ENCODE measurements at places on chromosomes 3 and 15.
A peak's percentile ranks its signal among the peaks of the same experiment; 100 is the strongest.

DNA sequence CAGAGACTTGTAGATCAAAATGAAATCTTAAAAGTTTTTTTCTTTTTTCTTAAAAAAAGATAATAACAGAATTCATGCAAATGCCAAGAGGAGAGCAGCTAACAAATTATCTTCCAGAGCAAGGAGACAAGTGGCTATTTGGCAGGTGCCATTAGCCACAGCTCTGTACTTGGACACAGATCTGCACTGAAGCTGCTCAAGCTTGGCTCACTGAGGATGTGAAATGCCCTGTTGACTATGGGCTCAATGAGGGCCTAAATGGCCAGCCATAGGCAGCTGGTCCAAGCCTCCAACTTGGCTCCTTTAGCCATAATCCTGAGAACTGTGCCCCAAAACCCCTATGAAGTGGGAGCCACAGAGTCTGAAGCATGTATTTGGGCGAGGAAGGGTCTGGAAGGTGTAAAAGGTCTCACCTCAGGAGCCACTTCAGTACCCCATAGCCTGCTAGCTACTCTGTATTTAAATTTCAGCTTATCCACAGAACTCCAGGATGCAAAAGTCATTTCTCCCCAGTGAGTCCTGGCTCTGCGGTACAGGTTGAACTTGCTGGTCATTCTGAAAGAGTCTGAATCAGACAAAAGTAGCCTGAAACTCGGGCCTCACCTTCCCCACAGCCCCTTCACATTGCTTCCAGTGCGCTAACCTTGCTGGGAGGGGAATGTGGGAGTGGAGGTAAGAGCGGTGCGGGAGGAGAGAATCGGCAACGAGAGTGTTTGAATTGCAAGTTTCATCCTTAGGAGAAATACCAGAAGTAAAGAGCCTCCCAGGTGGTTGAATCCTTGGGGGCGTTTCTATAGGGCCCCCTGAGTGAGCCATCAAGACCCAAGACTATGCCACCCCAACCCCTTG lies 48.0 kb downstream of the ZIC4 start:
- DNase-seq = no peak

- peak; percentile 88 for DNase-seq
Measured at GRCh38 chr3:120102674-120103073, 8.4 kb upstream of the GSK3B start.

- DNase-seq = peak; percentile 30
Measured at GRCh38 chr15:76057332-76058000, 2.3 kb upstream of the TMEM266 start.

GRCh38 chr3:166322391-166322790 lies 485.2 kb upstream of the BCHE start:
- no peak for DNase-seq

- no peak for DNase-seq
Measured at GRCh38 chr3:6282918-6283317, 578.0 kb upstream of the GRM7 start.

DNA sequence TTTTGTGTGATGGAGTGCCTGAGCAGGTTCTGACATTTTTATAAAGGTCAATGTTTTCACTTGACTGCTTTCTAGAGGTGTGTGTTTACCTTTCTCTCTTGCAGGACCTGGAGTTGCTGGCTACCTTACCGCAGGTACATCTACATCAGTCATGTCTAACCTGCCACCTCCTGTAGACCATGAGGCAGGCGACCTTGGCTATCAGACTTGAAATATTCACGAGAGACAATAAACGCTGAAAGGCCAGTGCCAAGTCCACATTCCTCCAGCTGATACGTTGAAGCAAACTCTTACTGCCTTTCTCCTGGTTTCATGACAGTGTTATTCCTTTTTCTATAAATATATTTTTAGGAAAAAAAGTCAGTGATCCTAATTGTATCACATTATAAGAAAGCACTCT lies 59.0 kb upstream of the ACKR4 start:
- no peak for DNase-seq

GRCh38 chr3:80526153-80526552 lies 758.4 kb upstream of the ROBO1 start:
- DNase-seq = no peak

- no peak for DNase-seq
Measured at GRCh38 chr3:9951962-9952805, at the start of gene PRRT3. TSS of gene PRRT3 (minus strand) at chr3:9952408. CDS start at chr3:9950115, 2,293 bp downstream.

- DNase-seq = no peak
Measured at GRCh38 chr3:17129556-17129955, 244.8 kb downstream of the PLCL2 start.

- no peak for DNase-seq
Measured at GRCh38 chr3:9347887-9348286, 15.0 kb upstream of the THUMPD3 start.

GRCh38 chr3:42983927-42984326 lies 4.8 kb downstream of the GASK1A start:
- no peak for DNase-seq

DNA sequence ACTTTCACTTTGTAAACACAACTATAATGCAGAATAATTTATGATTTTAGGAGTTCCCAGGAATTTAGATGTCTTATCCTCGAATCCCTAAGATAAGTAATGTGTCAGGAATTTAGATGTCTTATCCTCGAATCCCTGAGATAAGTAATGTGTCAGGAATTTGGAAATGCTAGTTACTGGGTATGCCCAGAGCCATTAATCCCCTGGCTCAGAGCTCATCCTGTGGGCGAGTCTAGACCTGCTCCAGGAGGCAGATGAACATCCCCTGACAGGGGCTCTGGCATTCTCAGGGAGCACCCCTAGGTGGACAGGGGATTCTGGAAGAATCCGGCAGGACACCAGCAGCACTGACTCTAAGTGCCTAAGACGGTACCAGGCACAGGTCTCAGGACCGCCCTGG lies 163.3 kb downstream of the ARRDC4 start:
- no peak for DNase-seq

DNA sequence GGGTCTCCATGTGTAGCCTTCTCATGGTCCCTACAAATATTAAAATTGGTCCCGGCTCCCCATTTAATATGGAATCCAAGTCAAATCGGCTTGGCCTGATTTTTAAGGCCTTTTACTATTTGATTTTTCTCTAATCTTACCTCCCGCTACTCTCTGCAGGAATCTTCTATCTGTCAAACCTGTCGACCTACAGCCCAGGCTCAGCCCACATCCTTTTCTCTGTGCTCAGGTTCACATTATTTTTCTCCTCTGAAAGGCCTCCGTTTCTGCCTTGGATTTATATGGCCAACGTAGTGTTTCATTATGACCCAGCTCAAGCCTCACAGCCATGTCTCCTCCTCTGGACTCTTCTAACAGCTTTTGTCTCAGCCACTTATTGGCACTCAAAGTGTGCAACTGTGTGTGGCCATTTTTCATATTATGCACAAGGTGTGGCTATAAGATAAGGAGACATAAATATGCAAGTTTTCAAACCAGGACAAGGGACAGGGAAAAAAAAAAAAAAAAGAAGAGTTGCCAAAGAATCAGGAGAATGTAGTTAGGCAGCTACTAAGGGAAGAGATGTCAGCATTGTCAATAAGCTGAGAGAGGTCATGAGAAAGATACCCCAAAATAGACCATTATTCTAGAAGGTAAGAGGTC lies 2.1 kb upstream of the GLCE start:
- DNase-seq = no peak

- DNase-seq = peak; percentile 8
Measured at GRCh38 chr15:43204016-43204901, 16.6 kb downstream of the EPB42 start.

- DNase-seq = no peak
Measured at GRCh38 chr3:43268636-43269035, 17.7 kb upstream of the SNRK start.

- no peak for DNase-seq
Measured at GRCh38 chr3:196268284-196269163, 19.0 kb downstream of the PCYT1A start.

DNA sequence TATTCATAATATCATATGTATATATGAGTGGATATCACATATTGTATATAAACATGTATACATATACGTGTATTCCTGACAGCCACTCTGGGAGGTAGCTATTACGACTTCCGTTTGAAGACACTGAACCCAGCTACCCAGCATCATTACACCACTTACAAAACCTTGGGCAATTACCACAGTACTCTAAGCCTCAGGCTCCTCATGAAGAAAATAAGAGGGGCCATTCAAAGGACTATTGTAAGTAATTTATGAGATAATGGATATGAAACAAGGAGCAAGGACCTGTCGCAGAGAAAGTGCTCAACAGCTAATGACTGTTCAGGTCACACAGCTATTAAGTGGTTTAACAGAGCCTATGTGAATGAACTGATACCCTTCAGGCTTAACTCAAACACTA lies 52.4 kb downstream of the KCNMB2 start:
- no peak for DNase-seq

DNA sequence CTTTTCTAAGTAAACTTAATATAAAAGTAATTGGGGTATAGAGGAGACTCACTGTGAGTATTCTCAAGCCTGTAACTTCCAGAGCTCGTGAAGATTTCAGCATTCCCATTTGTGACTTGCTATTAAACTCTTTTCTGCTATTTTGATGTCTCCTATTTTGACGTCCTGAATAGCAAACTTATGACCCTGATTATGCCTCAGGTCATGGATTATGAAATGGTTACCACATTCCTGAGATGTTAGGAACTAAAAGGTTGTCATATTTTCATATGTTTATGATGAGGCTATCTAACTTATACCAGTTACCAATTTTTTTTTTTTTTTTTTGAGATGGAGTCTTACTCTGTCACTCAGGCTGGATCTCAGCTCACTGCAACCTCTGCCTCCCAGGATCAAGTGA lies 105.5 kb downstream of the ATG7 start:
- DNase-seq = no peak

- DNase-seq = no peak
Measured at GRCh38 chr15:61318301-61318700, 89.2 kb upstream of the RORA start.

GRCh38 chr3:71436337-71436736 lies 147.2 kb downstream of the FOXP1 start:
- DNase-seq = no peak

DNA sequence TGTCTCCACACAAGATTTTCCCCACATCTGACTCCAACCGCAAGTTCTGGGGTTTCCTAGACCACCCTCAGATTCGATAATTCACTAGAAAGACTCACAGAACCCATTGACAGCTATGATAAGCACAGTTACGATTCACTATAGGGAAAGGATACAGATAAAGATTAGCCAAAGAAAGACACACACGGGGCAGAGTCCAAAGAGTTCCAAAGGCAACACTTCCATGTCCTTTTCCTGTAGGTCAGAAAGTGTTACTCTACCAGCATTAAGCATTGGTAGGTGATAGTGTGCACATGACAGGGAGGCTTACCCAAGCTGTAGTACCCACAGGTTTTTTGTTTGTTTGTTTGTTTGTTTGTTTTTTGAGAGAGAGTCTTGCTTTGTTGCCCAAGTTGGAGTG lies 48.1 kb downstream of the PHLDB2 start:
- no peak for DNase-seq

All from NCI-H1694 treated with DMSO at 0.1 percent for 48 hours (cell line).